Bone marrow (tissue), 2 donors: ENCODE measurements at places on chromosomes 7 and 10.

DNA sequence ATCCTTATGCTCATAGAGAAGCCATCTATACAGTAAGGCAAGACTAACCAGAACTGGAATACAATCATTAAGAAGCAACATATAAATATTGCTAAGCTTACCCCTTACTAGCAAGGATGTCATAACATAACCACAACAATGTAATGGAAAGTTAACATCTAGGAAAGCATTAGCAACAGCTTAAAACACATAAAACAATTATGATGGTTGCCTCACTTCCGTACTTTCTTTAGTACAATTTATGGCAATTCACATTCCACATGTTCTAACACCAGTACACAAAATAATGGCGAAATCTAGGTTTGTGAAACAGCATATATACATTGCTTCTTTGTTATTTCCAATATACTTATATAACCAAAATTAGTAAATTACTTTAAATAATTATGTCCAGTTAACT, 195.0 kb downstream of the AHR start:
- DNase-seq, result no peak

DNA sequence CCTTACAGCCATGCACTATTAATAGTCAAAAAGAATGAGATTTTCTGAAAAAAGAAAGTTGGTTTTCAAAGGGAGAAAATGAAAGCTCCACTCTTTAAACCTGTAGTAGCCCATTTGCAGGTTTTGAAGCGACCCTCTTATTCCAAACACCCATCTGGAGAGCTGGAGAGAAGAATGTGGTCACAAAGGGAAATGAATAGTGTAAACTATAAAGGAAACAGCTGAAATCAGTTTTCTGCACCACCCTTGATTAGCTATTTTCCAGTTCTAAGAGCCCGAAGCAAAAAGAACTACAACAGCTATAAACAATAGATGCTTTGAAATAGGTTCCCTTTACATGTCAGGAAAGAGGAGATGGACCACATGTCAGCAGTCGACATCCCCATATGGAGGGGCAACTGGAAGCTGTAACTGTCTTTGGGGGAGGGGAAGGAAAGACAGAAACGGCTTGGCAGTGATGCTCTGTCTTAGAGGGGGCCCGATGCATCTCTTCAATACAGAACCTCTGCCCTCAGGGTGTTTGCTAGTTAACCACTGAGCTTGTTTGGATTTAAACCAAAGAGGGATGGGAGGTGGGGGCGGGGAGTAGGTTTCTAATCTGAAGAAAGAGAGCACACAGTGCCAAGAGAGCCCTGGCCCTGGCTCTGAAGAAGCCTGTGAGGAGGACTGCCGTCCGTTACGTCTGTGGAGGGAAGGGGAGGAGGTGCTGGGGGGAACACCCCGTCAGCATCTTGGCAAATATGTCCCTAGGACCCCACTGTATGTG, 55.3 kb downstream of the CPVL start:
- no peak for DNase-seq

DNA sequence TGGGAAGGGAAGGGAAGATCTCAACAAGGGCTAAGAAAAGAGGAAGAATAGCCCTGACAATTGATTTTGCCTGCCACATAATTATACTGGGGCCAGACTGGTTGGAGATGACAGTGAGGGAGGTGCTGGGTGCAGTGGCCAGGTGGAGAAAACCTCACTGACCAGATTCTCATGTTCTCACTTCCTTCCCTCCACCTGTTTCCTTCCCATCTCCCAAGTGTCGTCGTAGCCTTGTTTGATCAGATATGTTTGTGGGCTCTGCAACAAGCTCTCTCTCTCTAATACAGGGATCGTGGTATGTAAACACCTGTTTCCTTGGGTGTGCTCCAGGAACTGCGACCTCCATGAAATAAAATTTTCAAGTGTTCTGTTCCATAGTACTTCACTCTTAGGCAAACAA, 60.2 kb downstream of the VCL start:
- no peak for DNase-seq

DNA sequence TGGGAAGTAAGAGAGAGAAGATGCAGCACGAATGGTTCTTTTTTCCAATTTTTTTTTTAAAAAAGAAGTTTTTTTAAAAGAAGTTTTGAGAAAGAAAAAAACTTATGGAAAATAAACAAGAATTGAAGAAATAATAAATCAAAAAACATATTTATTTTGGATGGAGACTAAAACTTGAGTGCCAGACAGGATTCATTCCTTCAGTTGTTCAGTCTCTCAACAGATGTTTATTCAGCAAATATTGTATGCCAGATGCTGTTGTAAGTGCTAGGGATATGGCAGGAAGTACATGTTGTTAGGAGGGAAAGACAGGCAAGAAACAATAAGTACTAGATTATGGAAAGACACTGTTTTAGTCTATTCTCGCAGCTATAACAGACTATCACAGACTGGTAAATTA, 750.7 kb upstream of the PHF14 start:
- DNase-seq, result no peak

DNA sequence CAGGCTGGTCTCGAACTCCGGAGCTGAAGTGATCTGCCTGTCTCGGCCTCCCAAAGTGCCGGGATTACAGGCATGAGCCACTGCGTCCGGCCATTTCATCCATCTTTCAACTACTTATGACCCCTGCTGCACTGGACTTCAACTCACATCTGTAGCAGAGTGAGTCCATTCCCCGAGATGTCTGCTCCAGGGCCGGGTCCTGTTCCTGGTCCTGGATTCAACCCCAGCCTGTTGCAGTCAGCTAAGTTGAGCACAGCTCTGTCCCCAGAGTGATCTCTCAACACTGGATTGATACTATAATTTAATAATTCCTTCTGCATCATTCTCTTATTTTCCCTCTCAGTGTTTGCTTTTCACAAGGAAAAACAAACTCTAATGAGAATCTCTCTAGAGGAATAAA, 25.8 kb downstream of the PRTFDC1 start:
- no peak for DNase-seq

GRCh38 chr10:3068968-3069737, 1.8 kb downstream of the PFKP start:
- DNase-seq, result no peak

DNA sequence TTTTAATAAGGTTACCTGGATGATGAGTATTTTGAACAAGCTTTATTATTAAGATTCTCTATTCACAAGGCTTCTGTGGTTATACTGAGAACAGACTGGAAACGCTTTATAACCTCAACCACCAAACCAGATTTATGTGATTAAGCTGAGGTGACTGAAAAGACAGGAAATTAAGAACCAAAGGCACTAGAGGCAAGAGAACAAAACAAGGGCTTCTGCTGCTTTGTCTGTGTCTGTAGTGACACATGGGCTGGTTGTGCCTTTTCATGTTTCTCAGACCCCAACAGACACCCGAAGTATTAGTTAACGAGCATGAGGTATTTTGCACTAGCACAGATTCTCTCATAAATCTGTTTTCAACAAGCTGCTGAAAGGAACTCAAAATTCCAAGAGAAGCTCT, 64.4 kb downstream of the RAPGEF5 start:
- DNase-seq, result no peak

GRCh38 chr10:132904181-132904813, 38.1 kb downstream of the CFAP46 start:
- peak; percentile 5 for DNase-seq

- no peak for DNase-seq
These were observed 4.1 kb downstream of the FHIP2A start for GRCh38 chr10:114825513-114826253.

DNA sequence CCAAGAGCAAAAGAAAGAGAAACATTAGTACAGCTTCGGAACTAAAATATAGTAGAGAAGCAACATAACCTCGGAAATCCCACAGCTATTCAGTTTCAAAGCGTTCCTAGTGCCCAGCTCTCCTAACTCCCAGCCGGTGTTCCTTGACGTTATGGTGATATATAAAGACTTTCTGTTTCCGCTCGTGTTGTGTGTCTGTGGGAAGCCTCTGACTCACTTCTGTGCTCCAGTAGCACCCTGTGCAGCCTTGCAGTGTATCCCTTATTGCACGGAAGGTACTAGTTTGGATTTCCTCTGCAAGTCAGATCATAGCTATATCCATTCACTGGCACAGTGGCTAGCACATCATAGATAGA, 535 bp downstream of the ASAH2B start:
- DNase-seq, result no peak

DNA sequence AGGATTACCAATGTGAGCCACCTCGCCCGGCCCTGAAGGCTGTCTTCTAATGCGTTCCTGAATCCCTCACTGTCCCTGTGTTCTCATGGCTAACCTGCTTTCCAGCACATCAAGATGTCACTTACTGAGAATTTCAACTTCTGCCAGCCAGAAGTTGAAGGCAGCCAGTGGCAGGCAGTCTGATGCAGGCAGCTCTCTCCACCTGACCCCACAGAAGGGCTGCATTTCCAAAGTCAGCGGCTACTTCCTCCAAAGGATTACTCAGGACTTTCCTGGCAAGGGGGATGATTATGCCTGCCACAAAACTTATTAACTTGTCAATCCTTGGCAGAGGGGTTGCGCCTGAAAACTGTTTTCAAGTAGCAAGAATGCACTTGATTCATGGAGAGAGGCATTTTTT, 1219.4 kb downstream of the TYW1 start:
- no peak for DNase-seq

- DNase-seq, result no peak
These were observed 3.3 kb downstream of the TMEM229A start for GRCh38 chr7:124029396-124030188.

- DNase-seq, result peak; percentile 83
These were observed 1.3 kb upstream of the KIF11 start for GRCh38 chr10:92591550-92592022.

DNA sequence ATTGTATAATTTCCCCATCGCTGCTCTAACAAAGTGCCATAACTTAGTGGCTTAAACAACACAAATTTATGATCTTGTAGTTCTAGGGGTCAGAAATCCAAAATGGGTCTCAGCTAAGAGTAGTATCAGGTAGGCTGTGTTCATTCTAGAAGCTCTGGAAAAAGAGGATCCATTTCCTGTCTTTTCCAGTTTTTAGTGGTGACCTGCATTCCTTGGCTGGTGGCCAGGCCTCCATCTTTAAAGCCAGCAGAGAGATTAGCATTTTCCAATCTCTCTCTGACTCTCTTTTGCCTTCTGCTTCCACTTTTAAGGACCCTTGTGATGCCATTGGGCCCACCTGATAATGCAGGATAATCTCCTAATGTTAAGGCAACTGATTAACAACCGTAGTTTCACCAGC, 41.0 kb upstream of the C10orf120 start:
- DNase-seq, result no peak

DNA sequence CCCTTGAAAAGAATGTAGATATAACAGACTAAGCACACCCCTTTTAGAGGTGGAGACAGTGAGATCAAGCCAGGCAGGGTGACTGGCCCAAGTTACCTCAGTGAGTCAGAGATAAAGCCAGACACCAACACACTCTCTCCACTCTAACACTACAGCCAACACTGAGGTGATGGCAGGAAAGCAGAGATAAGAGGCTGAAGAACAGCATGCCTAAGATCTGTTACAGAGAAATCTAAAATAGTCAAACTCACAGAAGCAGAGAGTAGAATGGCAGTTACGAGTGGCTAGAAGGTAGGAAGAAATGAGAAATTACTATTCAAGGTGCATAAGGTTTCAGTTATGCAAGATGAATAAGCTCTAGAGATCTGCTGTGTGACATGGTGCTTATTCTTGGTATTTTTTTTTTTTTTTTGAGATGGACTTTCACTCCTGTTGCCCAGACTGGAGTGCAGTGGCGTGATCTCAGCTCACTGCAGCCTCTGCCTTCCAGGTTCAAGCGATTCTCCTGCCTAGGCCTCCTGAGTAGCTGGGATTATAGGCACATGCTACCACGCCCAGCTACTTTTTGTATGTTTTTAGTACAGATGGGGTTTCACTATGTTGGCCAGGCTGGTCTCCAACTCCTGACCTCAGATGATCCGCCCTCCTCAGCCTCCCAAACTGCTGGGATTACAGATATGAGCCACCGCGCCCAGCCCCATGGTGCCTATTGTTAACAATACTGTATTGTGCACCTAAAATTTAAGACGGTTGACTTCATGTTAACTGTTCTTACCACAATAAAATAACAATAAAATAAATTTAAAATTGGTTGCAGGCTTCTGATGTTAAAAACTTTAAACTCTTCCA, 28.7 kb downstream of the ICA1 start:
- DNase-seq, result no peak

DNA sequence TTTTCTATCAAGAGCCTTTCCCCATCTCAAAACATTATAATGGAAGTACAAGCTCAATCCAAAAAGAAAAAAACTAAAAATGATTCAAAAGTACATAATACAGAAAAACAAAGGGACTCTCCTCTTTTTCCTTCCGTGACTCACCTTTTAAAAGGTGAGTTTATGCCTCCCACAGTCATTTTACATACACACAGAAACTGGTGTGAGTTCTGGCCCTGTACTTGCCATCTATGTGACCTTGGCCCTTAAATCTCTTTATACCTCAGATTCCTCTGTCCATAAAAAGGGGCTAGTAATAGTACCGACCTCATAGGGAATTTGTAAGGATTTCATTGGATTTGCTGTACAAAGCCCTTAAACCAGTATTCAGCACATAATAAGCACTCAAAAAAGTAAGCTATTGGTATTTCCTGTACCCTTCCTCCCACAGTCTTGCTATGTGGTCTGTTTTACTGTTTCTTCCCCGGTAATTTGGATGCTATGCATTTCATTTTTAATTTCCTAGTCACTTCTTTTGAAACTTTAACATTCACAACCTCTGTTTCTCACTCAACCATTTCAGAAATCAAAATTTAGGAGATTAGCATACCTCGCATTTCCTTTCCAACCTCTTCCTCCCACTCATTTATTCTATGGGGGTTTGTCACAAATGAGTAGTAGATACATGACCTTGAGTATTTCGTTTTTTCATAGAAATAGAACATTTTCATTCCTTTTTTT, 39.0 kb downstream of the STK17A start:
- no peak for DNase-seq

- DNase-seq, result no peak
These were observed 9.7 kb upstream of the OIT3 start for GRCh38 chr10:72883861-72884260.

- DNase-seq, result no peak
These were observed 18.5 kb upstream of the TNS3 start for GRCh38 chr7:47600199-47601118.

DNA sequence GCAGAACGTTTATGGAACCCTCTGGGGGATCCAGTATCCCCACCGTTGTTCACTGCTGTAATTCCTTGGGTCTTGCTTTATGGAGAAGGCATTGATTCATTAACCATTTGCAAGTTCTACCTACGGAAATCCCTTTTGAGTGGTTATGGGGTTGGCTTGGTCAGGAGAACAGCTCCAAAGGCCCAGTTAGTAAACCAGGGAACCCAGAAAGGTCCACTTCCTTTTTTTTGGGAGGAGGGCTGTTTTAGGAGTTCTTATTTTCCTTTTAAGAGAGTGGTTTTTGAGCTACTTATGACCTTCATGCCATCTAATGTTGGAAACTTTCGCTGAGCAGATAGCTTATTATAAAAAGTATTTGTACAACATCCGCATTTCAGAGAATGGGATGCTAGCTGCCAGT, 1.3 kb downstream of the POR start:
- DNase-seq, result no peak

- DNase-seq, result no peak
These were observed 229.7 kb upstream of the NFE2L3 start for GRCh38 chr7:25922296-25922695.

DNA sequence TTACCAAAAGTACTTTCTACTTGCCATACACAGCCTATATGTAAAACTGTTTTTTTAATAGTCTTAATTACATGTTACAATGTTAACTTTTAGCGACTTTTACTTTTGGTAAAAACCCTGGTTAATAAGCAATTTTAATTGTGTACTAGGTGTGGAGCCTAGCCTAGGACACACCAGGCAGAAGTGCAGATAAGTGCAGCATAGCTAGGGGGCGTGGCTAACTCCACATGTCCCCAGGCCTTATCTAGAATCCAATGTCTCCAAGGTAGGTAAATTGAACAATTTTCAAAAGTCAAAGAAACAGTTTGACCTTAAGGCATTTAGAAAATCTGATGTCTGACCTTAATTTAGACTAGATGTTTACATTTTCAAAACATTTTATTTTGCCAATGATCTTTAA, 858.7 kb downstream of the CCSER2 start:
- DNase-seq, result no peak
